KG1 (cell line): ENCODE measurements at places on chromosomes 16 and 17.

- no peak for DNase-seq
Measured at GRCh38 chr17:69402052-69402451, 12.4 kb upstream of the MAP2K6 start.

DNA sequence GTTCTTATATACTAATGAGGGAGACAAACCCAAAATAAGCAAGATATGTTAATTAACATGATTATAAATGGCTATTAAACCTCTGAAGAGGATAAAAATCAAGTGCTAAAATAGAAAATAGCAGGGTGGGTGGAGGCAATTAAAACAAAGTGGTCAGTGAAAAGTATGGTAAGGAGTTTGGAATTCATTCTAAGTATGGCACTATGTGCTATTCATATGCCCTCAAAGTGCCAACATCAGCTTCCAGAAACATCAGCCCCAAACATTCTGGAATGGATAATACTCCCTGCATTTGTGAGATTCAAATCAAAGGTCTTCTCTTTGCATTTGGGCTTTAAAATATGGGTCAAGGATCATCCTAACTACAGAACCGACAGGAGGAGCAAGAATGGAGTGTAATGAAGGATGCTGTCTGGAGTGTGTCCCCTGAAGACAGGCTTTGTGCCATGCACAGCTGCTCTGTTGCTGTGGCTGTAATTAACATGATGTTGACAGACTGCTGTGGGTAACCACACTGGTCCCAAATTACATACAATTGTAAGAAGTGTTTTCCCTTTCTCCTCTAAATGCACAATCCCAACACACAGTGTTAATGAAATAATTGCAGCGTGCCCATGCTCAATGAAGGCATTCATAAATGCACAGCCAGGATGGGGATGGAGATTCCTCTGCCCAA is 93.1 kb downstream of the VAT1L start:
- DNase-seq = no peak

- no peak for DNase-seq
Measured at GRCh38 chr17:45686250-45686649, 97.9 kb upstream of the CRHR1 start.

DNA sequence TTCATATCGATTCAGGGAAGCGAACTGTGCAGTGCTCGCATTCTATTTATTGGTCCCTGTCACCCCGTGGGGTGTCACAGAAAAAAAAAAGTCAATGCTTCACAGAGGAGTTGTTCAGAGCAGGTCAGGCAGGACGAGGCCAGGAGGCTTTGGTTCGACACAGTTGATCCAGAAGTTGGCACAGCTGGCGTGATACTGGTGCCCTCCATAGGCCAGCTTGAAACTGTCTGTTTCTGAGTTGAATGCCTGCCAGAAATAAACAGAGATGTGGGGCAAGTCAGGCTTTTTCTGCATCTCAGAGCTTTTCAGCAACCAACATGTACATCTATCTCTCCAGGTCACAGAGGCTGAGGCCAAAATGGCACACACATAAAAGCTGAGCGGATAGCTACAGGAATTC is 29.1 kb downstream of the DUSP14 start:
- no peak for DNase-seq

- no peak for DNase-seq
Measured at GRCh38 chr17:77887464-77888241, 70.8 kb upstream of the TNRC6C start.

DNA sequence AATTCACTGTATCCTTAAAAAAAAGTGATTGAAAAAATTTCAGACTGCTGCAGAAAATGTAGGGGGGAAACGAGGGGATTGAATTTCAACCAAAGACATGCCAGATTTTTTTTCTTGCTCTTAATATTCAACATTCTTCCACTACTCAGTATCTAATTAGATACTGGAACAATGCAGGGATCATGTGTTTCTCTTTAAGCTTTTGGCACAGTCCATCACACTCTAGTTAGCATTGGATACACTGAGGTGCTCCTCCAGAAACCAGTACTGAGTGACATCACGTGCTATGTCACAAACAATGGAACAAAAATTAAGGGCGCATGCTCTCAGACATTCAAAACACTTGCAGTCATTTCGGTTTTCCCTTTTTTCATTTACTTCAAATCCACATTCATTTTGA is 298.6 kb upstream of the PSMD7 start:
- DNase-seq = no peak

DNA sequence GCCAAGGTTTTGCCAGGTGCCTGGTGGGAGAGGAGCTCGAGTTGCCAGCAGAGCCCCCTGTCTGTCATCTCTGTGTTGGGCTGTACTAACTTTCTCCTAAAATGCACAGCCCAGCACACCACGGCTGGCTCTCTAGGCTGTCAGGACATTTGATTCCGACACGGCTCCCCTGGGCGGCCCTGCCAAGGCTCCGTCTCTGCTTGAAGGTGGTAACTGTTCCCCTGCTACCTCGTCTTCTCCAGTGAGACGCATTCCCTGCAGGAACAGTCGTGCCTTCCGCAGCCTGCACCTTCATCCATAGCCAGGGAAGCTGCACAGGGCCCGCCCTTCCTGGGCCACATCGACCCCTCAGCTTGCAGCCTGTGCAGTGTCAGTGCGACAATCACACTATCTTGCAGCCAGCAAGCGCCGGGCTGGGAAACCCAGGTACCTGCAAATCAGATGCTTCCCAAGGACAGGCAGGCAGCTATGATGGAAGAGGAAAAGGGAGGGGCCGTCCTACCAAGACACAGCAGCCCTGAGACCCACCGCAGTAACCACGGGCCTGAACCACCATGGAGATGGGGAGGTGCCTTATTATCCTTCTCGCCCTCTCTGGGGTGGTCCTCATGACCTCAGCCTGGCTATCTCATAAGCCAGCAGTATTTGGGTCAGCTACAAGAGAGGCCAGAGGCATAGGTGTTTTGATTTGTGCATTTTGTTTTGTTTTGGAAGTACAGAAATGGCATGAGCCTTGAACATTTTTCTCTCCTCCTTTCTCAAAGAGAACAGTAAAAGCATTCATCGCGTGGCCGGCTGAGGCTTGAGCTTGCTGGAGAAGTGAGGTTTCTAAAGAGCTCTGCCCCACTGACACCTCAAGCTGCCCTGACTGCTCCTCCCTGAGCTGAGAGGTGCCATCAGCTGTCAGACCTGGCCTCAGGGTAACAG is 361.7 kb upstream of the TNRC6C start:
- no peak for DNase-seq

DNA sequence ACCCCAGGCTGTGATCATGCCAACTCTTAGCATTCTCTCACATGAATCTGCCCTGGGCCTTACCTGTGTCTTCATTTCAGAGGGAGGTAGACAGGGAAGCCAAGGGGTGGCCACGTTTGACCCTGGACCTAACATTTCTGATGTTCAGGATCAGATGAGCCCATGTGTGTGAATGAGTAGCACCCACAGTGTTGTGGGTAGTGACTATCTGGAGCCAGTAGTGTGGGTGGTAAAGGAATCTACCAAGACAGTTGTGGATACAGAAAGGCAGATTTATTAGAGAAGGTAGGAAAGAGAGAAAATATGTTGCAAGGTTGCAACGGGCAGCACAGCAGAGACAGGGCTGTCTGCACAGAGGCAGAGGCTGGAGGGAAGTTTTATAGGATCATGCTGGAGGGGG is 60.5 kb downstream of the TK2 start:
- DNase-seq = no peak

GRCh38 chr16:16996827-16997226 is 473.9 kb downstream of the XYLT1 start:
- no peak for DNase-seq

DNA sequence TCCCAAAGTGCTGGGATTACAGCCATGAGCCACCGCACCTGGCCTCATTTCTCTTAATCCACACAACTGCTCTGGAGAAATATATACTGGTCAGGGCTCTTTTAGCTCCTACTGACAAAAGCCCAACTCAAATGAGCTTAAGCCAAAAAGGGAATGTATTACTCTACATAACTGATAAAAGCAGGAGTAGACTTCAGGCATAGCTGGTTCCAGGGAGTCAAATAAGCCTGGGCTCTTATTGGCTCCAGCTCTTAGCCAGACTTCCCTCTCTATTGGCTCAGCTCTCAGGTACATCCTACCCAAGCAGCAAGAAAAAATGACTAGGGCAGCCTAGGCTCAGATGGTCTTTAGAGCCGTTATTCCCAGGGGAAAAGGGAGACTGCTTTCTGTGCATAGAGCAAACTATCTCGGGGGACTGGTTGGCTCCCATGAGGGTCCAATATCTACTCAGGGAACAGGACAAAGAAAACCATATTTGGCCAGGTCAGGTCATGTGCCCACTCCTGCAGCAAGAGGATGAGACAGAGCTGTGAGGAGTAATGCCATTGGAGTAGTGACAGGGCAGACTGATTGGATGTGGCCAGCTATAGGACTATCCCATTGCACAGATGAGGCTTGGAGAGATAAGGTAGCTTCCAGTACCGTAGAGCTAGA is 21.2 kb downstream of the TBX2 start:
- no peak for DNase-seq

- no peak for DNase-seq
Measured at GRCh38 chr17:19359856-19360255, 2.7 kb downstream of the B9D1 start.

GRCh38 chr16:11089504-11090124 is 145.2 kb downstream of the CLEC16A start:
- no peak for DNase-seq

DNA sequence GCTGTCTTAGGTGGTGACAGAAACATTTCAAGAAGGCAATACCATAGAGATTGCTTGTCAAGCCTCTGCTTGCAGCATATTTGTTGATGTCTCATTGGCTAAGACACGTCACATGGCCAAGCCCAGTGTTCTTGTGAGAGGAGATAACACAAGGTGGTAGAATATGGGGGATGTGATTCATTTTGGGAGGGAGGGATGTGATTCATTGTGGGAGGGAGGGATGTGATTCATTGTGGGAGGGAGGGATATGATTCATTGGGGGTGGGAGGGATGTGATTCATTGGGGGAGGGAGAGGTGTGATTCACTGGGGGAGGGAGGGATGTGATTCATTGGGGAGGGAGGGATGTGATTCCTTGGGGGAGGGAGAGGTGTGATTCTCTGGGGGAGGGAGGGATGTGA is 470.5 kb upstream of the SALL1 start:
- no peak for DNase-seq

DNA sequence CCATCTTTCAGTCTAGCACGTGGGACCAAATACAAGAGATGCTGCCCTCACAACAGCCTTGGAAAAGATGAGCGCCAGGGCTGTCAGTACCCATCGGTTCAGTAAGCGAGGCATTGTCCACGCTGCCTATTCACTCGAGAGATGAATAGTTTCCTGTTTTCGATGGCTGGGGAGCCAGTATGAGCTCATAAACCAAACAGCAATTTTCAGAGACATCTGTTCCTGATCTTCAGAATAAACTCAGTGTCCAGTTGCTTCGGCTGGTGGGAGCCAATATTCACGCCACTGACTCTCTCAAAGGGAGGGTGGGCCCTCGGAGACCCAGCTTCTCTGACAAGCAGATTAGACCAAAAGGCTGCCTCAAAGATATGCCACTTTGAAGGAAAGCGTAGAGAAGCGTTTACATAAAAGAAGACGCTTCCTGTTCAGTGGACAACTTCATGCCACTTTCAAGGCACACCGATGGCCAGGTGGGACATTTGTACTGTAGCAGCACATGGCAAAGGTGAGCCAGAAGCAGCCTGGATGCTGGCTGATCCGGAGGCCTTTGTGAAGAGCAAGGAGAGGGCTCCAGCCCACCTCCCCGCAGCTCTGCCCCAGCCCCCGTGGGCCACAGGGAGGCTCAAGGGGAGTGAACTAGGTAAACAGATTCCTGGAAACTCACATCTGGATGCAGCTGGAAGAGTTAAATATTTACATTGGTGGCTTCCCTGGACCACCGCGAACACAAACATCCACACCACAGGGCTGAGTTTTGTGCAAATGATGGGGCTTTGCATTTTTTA is 6.0 kb downstream of the TIMM22 start:
- DNase-seq = no peak

DNA sequence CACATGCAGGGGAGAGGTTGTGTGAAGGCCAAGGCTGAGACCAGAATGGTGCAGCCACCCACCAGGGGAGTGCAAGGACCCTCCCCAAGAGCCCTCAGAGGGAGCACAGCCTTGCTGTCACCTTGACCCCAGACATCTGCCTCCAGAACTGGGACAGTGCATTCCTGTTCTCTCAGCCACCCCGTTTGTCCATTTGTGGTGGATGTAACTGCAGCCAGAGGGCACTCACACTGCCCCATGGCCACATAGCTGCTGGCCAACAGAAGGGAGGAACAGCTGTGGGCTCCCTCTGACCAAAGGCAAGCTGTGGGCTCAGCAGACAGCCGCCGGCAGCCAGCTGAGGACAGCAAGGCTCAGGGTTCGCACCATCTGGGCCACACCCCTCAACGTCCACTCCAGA is 49.8 kb upstream of the KLHDC4 start:
- no peak for DNase-seq

DNA sequence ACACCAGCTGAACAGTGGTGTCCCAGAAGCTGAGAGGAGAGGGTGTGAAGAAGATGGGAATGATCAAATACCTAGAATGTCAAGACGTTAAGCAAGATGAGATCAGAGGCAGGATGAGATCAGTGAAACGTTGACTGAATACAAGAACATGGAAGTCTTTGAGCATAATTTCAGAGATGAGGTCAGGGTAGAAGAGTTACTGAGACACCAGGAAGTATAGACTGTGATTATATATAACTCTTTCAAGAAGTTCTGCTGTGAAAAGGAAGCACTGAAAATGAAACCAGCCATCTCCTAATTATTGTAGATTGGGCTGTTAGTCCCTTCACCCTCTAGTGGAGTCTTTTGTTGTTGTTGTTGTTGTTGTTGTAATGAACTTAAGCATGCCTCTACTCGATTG is 9.1 kb downstream of the SHCBP1 start:
- DNase-seq = no peak

DNA sequence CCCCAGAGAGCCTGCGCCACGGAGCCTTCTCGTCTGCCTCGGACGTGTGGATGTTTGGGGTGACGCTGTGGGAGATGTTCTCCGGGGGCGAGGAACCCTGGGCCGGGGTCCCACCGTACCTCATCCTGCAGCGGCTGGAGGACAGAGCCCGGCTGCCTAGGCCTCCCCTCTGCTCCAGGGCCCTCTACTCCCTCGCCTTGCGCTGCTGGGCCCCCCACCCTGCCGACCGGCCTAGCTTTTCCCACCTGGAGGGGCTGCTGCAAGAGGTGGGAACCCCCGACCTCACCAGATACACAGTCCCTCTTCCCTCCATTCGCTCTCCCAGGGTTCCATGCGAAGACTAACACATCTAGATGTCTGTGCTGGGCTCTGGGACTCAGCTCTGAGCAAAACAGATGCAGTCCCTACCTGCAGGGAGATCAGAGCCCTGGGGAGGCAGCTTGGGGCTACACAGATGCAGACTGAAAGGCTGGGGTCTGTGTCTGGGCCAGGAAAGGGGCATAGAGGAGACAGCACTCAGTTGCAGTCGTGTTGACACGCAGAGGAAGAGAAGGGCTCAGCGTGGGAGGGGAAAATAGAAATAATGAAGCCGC is 3.7 kb downstream of the TNK1 start:
- no peak for DNase-seq
